ENCODE measurements at places on chromosomes 1 and 21.

GRCh38 chr1:114234408-114235124 lies 80.9 kb upstream of the SYT6 start:
- no peak for DNase-seq

DNA sequence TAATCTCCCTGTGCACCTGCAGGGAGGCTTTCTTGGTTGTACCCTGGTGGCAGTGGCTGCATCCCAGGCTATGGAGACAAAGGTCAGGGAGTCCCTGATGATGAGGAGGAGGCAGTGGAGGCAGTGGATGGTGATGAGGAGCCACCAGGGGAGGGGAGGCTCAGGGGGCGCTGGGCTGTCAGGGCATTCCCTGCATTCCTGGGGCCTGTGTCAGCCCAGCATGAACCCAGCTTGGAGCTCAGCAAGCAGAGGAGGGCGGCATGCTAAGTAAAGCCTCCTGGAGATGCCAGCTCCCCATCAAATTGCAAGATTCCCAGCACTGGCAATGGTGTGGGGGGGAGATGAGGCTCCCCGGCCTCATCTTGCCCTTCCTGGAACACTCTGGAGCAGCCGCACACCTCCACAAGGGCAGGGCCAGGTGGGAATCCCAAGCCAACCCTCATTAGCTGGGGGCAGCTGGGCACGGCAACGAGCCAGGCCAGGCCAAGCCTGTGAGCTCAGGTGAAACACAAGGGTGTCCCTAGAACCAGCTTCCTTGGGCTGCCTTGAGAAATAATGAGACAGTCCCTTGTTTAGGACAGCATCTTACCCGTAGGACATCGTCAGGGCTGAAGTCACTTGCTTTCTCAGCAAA lies 469.5 kb downstream of the MATN1 start:
- no peak for DNase-seq

DNA sequence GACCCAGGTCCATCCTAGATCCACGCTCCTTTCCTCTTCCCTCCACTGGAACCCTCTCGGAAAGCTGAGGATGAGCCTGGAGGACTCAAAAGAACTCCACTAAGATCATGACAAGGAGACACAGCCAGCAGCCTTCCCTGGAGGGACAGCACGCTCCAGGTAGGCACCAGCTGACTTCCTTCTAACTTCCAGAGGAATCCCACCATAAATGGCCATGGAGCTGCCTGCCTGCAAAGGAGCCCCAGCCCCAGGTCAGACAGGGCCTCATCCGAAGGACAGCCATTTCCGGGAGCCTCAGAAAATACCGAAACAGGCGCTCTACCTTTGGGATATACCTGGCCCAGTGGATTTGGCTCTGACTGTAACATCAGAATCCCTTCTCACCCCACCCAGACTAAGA lies 4.1 kb downstream of the SH3BP5L start:
- no peak for DNase-seq

DNA sequence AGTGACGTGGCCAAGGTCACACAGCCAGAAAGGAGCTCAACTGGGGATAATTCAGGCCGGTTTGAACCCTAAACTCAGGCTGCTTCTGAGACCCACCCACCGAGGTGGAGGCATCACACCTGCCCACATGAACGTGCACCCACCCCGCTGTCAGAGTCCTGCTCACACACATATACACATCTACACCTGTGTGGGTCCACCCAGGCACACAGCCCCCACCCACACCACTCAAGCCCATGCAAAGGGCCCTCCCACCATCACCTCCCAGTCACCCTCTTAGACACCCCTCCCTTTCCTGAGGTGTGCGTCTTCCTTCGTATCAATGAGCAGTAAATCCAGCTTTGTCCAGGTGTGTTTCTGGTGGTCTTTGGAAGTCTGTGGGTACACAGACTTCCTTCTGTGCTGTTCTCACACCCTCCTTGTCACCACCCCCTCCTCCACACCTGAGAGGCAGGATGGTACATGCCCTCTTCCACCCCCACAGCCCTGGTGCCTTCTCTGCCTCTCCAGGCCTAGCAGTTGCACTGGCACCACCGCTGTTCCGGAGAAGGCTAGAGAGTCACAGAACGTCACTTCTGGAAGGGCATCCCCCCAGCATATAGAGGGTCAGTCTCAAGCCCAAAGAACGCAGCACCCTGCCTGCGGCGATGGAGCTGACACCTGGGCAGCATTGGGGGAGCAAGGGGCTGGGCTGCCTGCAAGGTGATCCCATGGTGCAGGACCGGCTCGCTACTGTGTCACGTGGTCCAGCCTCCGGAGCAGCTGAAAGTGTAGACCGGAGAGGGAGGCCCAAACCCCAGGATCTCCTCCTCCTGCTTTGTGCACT lies 18.9 kb upstream of the FAM131C start:
- no peak for DNase-seq

DNA sequence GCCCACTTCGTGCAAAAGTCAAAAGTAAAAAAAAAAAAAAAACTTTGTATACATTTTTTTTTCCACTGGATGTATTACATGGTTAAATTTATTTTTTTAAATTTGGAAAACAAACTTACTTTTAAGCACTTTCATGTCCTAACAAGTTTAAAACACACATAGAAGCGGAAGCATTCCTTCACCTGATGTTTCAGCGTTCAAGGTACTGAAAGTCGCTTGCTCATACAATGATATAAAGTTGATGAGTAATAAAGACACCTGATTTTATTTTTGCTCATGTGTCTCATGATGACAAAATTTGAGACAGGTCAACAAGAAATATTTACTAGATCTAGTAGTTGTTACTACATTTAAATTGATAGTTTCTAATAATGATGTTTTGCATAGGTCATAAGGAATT lies 35.5 kb downstream of the ADAMTS1 start:
- DNase-seq: no peak

- DNase-seq: peak; percentile 93
These were observed 237.5 kb downstream of the HMCN1 start for GRCh38 chr1:185971688-185972087.

- no peak for DNase-seq
These were observed 746 bp downstream of the MIS18A start for GRCh38 chr21:32278103-32278502.

- DNase-seq: no peak
These were observed 397.9 kb downstream of the BRINP2 start for GRCh38 chr1:177568622-177569021.

- DNase-seq: peak; percentile 99
These were observed 161.6 kb upstream of the PTBP2 start for GRCh38 chr1:96559707-96560596.

GRCh38 chr1:51002516-51002915 lies 32.5 kb downstream of the CDKN2C start:
- DNase-seq: no peak

DNA sequence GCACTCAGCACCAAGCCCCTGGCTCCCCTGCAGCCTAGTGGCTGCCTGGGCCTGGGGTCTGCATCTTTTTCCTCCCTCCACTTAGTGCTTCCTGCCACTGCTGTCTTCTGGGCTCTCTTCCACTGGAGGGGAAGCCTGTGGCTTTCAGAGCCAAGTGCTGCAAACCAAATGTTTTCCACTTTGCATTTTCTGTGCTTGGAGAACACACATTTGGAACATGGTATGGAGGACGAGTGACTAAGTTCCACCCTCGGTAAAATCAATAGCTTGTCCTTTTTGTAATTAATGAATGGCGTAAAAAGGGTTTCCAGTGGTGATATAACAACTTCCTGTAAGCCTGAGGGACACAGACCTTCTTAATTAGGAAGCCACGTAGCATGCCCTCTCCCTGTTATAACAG lies 10.1 kb upstream of the GPR153 start:
- no peak for DNase-seq

GRCh38 chr1:22024485-22025367 lies 23.3 kb downstream of the CELA3A start:
- peak; percentile 23 for DNase-seq

GRCh38 chr1:230186003-230186863 lies 119.2 kb downstream of the GALNT2 start:
- peak; percentile 83 for DNase-seq

DNA sequence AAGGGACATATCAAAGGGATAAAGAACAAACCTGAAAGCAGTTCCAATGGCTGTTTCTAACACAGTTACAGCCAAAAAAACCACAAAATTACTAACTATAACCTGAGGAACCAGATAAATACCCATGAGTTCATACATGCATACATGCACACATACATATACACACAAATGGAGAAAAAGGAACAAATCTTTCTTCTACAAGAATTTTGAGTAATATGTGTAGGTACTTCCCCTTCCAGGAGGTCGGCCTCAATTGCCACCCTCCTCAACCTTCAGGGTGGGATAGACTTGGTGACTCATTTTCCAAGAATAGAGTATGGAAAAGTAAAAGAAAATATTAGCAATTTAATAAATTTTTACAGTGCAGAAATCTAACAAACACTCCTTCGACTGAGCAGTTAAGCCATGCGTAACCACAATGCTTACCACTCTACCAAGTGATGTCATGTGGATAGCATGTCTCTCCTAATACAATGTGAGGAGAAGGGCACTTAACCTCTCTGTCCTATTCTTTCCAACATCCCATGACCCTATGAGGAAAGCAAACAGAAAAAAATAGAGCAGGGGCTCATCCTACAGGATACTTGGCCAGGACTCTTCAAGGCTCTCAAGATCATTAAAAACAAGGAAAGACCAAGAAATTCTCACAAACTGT lies 243.0 kb upstream of the RUNX1 start:
- peak; percentile 82 for DNase-seq

Data from amniotic epithelial cell (primary cell).